ENCODE measurements at places on chromosomes 6 and 20.
A peak's percentile ranks its signal among the peaks of the same experiment; 100 is the strongest.

DNA sequence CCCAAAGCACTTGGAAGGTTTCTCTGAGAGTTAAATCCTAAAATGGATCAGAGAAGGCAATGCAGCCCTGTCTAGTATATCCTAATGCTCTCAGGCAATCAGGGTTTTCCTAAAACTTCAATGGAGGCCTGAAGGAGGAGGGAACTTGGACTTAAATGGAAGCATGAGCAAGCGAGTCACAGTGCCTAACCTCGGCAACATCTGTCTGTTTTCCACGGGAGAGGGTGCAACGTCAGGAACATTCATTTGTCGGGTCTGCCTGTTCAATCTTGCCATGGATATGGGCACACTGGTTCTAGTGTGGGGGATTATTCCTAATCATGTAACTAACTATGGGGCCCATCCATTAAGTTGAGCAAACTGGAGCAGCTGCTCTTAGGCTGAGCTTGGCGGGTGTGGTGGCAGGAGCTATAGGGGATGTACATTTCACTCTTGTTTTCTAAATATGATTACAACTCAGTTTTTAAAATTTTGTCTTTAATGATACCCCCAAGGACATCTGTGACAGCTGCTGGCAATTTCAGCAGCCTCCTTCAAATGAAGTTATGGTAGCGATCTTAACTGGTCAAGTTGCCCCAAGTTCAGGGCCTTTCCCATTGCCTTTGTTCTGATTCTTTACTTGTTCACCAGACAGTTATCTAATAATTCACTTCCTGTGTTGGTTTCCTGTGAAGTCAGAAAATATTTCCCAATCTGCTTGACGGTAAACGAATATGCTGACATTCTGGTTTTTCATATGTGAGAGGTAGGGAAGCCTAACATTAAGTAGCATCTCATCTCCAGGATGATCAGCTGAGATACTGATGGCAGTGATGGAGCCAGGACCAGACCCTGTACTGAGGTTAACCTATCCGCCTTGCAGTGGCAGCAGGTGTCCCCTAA is 21.6 kb downstream of the DSE start:
- peak; percentile 57 for DNase-seq

DNA sequence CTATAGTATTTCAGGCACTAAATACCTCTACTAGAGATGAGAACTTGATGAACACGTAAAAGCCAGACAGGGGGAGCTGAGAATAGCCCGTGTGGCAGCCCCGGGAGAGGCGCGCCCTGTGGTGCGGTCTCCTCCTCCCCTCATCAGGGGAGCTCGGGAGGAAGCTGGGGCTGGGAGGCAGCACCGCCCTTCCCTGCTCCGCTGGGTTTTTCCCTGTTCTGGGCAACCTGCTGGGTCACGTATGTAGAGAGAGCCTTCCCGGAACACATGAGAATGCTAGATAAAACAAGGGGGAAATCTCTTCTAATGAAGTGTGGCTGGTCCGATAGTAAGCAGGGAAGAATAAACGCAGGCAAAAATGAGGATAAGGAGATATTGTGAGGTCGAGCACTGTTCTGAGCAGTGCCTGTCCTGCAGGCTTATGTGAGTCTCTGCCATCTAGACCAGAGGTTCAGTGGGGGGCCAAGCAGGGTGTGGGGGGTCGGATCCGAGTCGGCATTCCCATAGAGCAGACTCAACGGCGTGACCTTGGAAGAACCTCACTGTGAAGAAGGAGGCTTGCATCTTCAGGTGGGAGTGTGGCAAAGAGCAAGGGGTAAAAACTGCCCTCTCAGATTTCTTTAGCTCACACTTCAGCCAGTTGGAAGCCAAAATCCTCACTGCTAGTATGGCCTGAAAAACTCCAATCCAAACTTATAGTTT is 13.4 kb upstream of the RPS6KA2 start:
- peak; percentile 44 for DNase-seq

- DNase-seq: no peak
Observed at GRCh38 chr20:49868538-49868937, 46.8 kb downstream of the SPATA2 start.

GRCh38 chr6:91438570-91438969 is 851.7 kb upstream of the MAP3K7 start:
- DNase-seq: no peak

GRCh38 chr6:144202879-144203468 is 52.7 kb downstream of the STX11 start:
- DNase-seq: no peak

DNA sequence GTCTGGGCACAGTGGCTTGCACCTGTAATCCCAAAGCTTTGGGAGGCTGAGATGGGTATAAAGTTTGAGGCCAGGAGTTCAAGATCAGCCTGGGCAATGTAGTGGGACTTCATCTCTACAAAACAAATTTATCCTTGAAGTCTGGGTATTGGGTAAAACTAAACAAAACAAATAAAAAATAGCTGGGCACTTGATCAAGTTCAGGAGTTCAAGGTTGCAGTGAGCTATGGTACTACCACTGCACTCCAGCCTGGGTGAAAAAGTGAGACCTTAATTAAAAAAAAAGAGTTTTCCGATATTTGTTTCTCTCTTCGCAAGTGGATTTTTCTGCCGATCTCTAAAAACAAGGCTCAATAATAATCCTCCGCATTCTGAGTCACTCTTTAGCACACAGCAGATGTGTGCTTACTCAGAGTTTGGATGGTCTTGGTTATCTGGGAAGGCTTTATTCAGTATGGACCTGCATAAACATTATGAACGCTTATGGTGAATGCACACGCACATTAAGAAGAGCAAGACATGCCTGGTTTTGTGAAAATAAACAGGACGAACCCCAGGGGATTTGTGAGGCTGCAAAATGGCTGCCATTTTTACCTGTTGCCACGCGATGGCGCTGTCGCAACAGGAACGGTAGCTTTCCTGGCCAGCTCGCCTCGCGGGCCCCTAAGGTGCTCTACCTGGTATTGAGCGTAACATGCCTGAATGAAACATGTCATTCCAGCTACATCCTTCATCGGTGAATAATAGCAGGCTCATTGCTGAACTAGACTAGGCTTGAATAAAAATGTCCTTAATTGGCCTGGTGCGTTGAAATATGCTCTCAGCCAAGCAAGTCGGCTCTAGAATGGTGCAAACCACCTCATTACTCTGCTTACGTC is 6.0 kb downstream of the OPN5 start:
- peak; percentile 98 for DNase-seq

DNA sequence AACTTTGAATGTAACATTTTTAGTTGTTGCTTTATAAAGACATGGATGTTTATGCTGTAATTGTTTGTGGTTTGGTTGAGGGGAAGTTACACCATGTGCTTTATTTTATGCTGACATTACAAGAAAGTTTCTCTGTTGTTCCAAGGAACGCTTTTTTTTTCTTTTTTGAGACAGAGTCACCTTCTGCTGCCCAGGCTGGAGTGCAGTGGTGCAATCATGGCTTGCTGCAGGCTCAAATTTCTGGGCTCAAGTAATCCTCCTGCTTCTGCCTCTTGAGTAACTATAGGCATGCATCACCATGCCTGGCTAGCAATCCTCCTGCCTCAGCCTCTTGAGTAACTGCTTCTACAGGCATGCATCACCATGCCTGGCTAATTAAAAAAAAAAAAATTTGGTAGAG is 21.0 kb upstream of the IFNGR1 start:
- DNase-seq: peak; percentile 91

DNA sequence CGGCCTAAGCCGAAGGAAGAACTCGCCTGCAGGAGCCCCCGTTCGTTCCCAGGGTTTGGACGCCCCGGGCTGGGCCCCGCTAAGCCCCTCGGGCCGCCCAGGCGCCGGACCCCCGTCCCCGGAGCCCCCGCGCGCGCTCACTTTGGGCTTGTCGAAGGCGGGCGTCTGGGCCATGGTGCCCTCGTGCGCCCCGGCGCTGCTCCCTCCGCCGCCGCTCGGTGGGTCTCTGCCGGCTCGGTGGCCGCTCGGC is 140 bp downstream of the ADA start:
- no peak for DNase-seq

- peak; percentile 24 for DNase-seq
Observed at GRCh38 chr6:150695652-150696051, 96.0 kb downstream of the PLEKHG1 start.

DNA sequence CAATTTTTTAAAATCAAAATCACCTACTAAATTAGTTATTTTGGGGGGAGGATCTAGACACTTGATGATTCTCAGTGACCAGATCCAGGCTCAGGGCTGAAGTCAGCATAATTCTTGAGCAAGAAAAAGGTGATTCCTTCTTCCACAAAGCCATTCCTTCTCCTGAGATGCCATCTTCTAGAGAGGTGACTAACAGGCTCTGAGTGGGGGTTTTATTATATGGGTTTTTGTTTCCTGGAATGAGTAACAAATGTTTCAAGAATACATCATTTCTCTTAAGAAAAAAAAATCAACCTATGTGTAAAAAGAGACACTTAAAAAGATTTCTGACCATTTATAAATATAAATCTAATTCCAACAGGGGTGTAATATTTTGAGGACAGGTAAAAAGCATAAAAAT is 154.3 kb downstream of the NFATC2 start:
- DNase-seq: peak; percentile 65

DNA sequence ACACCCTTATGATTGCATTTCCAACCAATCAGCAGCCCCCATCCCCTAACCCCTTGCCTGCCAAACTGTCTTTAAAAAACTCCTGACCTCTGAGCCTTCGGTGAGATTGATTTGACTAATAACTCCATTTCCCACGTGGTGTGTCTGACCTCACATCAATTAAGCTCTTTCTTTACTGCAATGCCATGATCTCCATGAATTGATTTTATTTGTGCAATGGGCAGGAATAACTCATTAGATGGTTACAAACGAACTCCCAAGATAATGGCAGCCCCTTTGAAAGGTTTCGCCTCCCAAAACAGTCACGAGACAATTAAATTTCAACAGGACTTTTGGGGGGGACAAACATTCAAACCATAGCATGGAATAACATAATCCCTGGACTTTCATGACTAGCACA is 161.2 kb downstream of the DOK5 start:
- DNase-seq: no peak

DNA sequence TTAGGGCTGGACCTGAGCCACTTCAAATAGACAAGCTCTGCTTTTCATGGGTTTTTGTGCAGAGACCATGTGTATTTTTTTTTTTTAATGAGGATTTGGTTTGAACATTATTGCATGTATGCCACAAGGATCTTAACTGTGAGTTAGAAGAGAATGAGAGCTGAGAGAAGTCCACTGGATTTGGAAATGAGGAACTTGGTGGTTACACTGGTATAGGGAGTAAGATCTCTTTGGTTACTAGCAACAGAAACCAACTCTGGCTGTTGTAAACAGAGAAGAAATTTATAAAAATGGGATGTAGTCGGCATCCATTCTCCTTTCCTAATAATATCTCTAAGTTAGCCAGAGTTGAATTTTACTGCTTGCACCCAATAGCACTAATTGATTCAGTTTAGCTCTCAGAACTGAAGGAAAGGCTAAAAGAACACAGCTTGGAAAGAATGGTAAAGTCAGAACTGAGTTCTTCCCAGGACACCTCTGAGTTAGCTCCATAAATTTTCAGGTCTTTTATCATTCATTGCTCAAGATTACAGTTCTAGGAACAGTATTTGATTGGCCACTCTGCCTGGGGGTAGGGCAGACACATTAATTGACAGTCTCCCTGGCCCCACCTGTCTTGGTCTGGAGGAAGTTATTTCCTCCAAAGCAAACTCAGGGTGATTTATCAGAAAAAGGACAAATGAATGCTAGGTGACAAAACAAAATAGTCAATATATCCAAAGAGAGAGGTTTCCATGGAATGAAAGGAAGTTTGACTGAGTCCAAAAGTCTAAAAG is 3.9 kb upstream of the WFDC2 start:
- DNase-seq: no peak

GRCh38 chr20:15494851-15495250 is 1078.4 kb downstream of the KIF16B start:
- DNase-seq: no peak

DNA sequence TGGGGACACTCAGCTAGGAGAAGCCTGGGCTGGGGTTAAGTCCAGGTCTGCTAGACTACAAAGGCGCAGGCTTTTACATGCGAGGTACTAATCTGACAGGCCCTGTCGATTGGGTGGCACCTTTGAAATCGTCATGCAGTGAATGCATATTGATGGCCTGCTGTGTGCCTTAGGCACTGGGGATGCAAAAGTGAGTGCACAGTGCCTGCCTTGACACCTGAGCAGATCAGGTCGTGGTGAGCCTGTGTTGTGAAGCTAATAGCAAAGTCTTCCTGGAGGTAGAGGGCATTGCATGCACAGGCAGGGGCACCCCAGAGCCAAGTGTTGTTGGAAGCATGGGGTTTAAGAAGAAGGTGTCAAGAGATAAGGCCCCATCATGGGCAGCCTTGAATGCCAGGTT is 16.9 kb downstream of the LRRC1 start:
- DNase-seq: no peak

DNA sequence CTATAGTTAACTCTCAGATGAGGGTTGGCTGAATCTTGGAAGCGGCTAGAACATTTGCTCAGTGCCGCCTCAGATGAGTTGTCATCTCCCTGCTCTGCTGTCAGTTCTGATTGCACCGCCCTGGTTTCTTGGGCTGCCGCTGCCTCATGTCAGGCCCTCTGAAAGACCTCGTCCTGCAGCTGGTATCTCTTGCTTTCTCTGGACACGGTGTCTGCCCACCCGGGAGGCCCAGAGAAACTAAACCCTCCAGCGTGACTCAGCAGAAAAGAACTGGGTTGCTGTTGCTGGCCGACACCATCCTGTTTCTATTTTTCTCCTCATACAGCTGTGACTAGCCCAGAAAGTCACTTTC is 355.4 kb downstream of the CD83 start:
- no peak for DNase-seq

- no peak for DNase-seq
Observed at GRCh38 chr20:63377256-63377941, 16.2 kb upstream of the CHRNA4 start.

DNA sequence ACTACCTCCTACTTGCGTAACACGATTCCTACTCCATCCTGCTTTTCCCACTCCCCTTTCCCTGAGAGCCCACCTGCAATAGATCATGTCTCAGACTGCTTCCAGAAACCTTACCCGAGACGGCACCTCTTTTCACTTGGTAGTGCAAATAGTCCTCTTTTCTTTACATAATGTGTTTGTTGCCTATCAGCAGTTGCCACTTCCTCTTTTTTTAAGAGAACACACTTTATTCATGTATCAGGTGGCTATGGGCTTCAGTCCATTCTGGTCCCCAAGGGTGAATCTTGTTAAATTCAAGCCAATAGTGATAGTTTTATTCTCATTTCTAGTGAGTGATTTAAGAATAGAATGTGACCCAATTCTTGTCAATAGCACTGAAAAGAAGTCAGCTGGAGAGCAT is 57.7 kb upstream of the FERMT1 start:
- DNase-seq: no peak

- peak; percentile 77 for DNase-seq
Observed at GRCh38 chr6:37029249-37029971, 24.0 kb downstream of the FGD2 start.
